ENCODE measurements at places on chromosomes 7 and 10.

DNA sequence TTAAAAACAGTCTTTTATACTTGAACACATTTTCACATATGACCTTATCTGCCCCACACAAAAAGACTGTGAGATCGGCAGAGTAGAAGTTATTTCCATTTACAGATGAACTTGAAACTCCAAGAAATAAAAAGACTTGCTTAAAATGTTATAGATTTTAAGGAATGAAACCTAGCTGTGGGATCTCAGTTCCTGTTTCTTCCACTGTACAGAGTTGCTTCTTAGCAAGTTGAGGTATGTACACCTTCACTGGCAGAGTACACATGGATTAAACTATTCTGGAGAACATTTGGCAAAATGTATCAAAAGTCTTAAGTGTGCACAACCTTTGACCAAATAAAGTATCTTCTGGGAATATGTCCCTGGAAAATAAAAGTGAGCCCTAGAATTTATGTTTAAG is 48.3 kb downstream of the A1CF start:
- no peak for DNase-seq

GRCh38 chr7:142867097-142867378 is 12.2 kb downstream of the EPHB6 start:
- no peak for DNase-seq

- DNase-seq = no peak
Observed at GRCh38 chr10:110446277-110446676, 51.4 kb upstream of the DUSP5 start.

- DNase-seq = no peak
Observed at GRCh38 chr10:22372917-22373316, 27.6 kb downstream of the SPAG6 start.

DNA sequence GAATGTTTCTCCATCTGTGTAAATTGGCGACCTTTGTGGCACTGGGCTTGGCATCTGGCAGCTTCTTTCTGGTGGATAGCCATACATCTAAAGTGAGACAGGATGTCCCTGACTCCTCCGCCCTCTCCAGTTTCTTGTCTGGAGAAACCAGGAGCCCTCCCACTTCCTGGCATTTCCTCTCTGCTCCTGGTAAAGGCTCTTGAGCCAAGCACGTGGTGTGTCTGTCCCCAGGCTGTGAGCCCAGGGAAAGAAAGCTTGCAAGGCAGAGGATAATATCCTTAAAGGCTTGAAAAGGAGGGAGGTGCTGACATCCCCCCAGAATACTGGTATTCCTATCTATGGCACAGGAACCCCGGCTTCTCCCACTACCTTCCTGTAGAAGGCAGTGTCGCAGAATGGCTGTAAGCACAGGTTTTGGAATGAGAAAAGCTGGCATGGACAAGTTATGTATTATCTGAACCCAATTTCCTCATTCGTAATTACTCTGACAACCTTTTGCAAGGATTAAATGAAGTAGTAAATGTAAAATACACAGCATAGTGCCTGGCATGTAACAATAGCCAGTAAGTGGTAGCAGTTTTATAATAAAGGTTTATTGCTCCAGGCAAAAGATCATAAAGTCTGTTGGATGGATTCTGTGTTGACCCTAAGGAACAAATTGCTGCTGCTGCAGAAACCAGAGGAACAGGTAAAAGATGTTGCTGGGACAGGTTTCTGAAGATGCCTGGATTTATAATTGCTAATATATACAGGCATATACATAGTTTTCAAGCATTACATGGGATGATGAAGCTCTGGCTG is 11.8 kb upstream of the ACSL5 start:
- DNase-seq = no peak

DNA sequence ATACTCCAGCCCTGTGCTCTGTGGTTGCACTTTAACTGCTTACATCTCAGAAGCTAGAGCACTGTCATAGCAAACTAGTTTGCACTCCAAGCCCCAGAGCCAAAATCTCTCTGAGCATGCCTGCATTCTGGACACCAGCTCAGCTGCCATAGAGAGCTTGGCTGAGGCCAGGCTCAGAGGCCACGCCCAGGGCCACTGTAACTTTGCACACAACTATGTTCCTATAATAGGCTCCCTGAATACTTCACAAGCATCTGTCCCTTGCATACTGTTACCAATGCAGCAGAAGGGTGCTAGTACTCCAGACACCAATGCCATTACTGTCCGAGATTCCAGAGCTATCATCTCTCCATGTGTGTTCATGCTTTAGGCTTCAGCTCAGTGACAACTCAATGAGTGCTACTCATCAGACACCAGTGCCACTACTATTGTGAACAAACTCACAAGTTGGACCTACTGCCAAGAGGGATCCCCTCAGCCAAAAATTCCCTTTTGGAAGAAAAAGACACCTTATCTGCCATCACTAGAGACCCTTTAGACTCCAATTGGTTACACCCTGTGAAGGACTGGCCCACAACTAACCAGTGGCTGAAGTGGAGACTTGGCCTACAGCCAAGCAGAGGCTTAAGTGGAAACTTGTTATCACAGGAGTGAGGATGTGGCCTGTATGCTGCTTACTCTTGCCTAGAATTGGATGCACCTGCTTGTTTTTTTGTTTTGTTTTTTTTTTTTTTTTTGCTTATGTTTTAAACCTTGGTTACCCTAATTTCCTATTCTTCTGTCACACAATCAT is 211.6 kb upstream of the MAGI2 start:
- no peak for DNase-seq

DNA sequence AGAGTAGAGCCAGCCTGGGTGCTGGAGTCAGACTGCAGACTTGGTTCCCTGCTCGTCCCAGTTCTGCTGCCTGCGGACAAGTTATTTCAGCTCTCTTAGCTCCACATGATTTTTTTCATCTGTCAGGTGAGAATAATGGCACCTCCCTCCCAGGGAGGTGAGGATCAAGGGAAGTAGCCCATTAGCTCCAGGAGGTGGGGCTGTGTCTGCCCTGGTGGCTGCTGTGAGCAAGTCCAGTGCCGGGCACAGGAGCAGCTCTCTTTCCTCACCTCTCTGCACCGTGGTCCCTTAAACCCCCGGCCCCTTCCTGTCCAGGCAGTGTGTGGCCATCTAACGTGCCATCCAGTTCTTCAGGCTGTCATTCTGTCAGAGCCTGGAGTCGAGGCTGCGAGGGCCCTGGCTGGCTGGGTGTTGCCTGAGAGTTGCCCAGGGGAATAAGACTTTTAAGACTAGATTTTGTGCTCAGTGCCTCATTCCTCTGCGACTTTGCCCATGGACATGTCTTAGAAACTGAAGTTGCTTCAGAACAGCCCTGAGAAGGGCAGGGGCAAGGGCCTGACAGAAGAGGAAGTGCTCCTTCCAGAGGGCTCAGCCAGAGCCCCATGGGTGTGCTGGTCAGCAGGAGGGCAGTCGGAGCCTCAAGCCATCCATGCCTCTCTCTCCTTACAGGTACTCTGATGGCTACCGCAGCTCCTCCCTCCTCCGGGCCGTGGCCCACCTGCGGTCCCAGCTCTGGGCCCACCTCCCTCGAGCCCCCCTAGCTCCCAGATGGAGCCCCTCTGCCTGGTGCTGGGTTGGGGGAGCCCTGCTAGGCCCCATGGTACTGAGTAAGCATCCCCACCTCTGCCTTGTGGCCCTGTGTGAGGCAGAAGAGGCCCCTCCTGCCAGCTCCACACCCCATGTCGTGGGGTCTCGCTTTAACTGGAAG is 5.0 kb downstream of the ABCB8 start:
- no peak for DNase-seq

DNA sequence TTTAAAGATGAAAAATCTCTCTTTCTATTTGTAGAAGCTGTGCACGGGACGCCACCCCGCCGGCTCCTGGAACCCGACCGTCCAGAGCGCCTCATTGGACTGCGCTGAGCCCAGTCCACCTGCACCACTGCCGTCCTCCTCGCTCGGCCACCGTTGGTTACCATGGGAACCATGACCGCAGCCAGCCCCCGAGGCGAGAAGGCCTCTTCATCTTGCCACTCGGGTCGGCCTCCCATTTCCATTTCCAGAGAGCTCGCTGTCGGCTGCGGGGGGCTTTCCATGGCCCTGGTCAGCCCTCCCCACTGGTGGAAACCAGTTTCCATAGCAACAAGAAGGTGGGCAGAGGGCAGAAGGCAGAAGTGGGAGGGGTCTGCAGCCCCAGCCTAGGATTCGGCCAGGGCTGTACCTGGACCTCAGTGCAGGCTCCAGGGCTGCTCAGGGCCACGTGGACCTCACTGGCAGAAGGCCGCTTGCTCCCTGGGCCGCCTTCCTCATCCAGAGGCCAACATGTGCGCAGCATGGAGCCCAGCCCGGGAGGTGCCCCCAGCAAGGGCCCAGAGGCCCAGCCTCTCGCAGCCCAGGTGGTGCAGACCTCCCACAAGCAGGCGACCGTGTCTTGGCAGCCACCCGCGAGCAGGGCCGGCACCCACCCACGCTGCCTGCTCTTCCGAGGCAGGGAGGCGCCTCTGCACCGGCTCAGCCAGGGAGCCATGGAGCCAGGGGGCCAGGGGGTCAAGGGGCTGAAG is 283.5 kb upstream of the PPP2R2D start:
- DNase-seq = no peak

- no peak for DNase-seq
Observed at GRCh38 chr10:120998251-120998650, 147.1 kb downstream of the WDR11 start.

- peak; percentile 65 for DNase-seq
Observed at GRCh38 chr10:59175538-59176240, 754 bp upstream of the PHYHIPL start.

DNA sequence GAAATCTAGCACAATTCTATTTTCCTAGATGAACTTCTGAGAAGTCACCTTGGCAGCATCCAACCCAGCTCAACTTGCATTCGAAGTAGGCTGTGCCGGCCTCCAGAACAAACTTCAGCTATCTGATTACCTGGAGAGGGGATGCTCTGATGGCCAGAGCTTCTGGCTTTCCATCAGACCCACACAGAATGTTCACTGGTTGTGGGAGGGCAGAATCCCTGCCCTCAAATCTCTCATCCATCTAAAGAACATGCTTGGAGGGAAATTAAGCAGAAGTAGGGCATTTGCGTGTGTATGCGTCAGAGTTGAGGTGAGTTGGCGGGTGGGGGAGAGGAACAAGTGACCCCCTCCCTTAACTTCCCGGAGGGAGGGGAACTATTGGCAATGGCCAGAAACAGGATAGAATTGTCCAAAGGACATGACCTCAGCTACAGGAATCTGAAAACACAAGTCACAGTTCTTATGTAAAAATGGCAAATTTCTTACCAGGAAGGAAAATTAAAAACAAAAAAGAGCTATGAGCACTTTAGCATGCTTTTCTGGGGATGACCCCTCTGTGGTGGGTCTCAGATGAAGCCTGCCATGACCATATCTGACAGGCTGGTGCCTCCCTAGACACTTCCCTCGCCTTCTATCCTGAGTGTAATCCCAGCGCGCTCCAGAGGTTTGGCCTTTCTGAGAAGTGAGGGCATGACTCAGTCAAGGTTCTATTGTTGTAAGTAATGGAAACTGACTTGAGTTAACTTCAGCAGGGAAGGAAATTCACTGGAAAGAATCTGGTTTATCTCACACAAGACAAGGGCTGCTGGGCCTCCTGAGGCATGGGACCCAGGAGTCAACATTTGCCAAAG is 278.8 kb downstream of the RPS24 start:
- no peak for DNase-seq

DNA sequence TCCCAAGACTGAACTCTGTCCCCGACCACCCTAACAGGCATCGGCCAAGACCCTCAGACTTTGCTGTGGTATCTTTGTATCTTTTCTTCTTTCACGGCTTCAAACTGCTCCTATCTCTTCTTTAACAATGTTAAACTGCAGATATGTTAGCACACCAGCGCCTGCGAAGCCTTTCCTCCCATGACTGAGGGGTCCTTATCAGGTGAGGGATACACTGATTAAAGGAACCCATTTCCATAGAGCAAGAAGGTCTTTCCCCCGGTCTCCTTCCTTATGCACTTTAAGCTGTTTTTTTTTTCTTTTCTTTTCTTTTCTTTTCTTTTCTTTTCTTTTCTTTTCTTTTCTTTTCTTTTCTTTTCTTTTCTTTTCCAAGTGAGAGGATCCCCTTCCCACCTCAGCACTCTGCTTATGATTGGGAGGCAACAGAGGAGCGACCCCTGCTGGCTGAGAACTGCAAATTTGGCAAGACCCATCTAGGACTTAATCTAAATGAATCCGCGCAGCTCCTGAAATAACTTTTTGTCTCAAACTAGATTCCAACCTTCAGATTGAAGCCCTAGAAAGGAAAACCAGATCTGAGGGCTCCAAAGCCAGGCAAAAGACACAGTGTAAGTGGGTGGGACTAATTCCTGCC is 109.9 kb downstream of the ITGB8 start:
- DNase-seq = no peak

DNA sequence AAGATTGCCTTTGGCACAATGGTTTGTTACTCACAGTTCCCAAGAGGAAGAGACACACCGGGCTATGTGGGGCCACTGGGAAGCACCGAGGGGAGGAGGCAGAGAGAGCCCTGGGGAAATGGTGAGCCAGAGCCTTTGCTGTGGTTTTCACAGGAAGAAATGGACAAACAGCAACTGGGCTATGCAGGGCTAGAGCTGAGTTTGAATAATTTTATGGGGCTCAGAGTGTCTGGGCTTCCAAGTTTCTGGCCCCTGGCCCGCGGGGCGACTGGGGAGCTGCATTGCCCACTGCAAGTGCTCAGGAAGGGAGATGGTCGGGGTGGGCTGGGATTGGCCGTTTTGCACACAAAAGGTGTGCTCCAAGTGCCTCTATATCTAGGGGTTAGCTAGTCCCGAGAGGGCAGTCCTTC is 92.6 kb downstream of the CHST15 start:
- DNase-seq = no peak

DNA sequence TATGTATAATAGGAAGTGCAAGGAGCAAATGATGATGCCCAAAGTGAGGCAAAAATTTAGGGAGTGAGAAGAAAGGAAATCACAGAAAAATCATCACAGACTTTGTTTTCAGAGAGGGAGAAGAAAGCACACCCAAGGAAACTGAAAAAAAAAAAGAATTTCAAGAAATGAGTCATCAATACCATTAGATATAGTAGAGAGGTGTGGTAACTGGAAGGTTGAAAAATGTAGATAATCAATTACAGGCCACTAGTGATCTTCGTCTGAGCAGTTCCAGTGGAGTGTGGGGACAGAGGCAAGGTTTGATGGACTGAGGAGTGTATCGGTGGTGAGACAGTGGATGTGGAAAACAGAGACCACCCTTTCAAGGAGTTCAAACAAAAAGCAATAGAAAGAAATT is 31.7 kb downstream of the ASB4 start:
- DNase-seq = no peak

GRCh38 chr10:128739930-128740329 is 613.7 kb upstream of the MKI67 start:
- DNase-seq = no peak

- no peak for DNase-seq
Observed at GRCh38 chr10:85857305-85857704, 509.3 kb downstream of the GRID1 start.

All from hippocampal formation (tissue), 2 donors.